K562 (cell line): ENCODE measurements at places on chromosomes 4 and X. TPM values are rescaled to one million over a fixed set of nuclear protein-coding genes. Genes with fewer than 3 reads are reported as not detected.

DNA sequence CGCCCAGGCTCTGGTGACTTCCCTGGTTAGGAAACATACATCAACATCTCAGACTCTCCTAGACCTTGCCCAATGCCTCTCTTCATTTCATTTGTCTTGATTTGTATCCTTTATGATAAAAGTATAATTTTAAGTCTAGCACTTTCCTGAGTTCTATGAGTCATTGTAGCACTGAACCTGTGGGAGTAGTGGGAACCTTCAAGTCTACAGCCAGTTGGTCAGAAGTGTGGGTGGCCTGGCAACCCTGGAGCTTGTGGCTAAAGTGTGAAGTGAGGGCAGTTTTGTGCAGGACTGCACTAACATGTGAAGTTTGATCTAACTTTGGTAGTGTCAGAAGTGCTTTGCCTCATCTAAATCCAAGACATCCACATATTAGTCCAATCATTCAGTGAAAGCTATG lies 259.3 kb upstream of the IGFBP7 start:
- no peaks in the 10 kb centered on the region for H3K36me3 ChIP-seq
- no peaks in the 10 kb centered on the region for H3K4me1 ChIP-seq
- H3K27me3 ChIP-seq = no peaks in the 10 kb centered on the region
- DNase-seq = no peak
- no peak overlapping the region for H3K4me3 ChIP-seq

- H3K4me1 ChIP-seq = no peaks in the 10 kb centered on the region
- H3K27ac ChIP-seq = no peak overlapping the region
These were observed 225.8 kb downstream of the FGF13 start for GRCh38 chrX:138485767-138486166.

DNA sequence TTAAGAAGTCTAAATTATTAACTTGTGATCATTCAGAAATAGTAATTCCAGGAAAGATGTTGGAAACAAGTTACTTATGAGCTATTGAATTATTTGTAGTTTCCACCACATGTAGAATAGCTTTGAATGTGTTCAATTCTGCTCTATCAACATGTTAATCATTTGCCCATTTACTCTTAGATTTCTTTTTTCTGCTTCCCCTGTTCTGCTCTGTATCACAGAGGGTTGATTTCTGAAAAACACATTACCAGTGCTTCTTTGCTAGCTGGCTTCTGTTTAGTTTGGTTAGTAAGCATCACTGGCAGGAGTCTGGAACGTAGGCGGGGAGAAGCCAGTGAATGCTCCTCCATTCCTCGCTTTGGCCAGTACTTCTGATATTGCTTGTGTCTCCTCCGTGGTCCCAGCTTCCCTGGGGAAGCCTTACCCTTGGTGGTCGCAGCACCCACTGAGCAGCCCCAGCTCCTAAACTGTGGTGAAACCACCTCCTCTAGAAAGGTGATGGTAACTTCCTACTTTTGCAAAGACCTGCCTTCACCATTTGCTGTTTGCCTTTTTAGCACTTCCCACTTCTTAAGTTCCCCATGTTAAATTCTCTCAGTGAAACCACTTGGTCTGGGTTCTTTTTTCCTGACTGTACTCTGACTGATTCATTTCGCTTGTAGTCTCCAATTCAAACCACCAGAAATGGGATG lies 40.3 kb upstream of the GALNT7 start:
- H3K4me1 ChIP-seq = peaks cover 28% of the 10 kb centered on the region
- no peak for DNase-seq
- no peak overlapping the region for H3K27ac ChIP-seq
- H3K27me3 ChIP-seq = no peaks in the 10 kb centered on the region
- no peaks in the 10 kb centered on the region for H3K36me3 ChIP-seq

- no peaks in the 10 kb centered on the region for H3K36me3 ChIP-seq
- no peak overlapping the region for H3K27ac ChIP-seq
These were observed 192.2 kb downstream of the COMMD8 start for GRCh38 chr4:47271291-47271690.

DNA sequence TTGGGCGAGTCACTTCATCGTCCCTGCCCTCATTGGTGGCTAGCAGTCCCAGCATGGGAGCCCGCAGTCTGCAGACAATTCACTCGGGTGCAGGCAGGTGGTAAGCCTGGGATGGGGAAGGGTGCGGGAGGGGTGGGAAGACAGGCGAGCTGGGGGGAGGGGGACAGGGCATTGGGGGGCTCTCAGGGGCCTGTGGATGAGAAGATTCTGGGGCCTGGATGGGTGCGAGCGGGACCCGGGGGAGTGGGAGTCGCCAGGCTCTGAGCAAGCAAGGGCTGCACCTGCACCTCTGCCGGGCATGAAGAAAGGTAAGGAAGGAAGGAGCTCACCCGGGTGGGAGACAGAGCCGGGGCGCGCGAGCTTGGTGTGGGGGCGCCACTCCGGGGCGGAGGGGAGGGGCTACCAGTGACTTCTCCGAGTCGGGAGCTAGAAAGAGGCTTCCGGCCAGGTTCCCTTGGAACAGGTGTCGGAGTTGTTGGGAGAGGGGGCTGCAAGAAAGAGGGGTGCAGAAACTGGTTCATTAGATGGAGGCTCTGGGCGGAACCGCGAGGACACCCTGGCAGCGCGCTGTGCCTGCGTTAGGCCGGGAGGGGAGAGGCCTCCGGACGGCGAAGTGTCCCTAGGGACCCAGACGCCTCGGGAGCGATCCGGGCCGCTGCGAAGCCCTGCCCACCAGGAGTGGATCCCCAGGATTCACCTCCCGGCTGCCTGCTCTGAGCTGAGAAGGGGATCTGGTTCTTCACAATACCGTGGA lies 103.4 kb upstream of the PDLIM3 start:
- H3K4me3 ChIP-seq = no peak overlapping the region
- no peak for DNase-seq
- H3K27ac ChIP-seq = no peak overlapping the region
- peaks cover 26% of the 10 kb centered on the region for H3K27me3 ChIP-seq
- H3K4me1 ChIP-seq = no peaks in the 10 kb centered on the region

- DNase-seq = no peak
- H3K4me1 ChIP-seq = no peaks in the 10 kb centered on the region
- H3K27ac ChIP-seq = no peak overlapping the region
- H3K36me3 ChIP-seq = no peaks in the 10 kb centered on the region
These were observed 247.8 kb upstream of the FAM47A start for GRCh38 chrX:34379891-34380290.

Gene MAGEA3
- 157 and 169 TPM in 2 replicates for total RNA-seq

- no peak for DNase-seq
- H3K4me1 ChIP-seq = no peaks in the 10 kb centered on the region; the same call in 2 of the 3 replicates
- no peaks in the 10 kb centered on the region for H3K36me3 ChIP-seq
- H3K4me3 ChIP-seq = no peak overlapping the region
- H3K27me3 ChIP-seq = no peaks in the 10 kb centered on the region
These were observed 3.8 kb upstream of the MAGEA8 start for GRCh38 chrX:149877157-149877556.

DNA sequence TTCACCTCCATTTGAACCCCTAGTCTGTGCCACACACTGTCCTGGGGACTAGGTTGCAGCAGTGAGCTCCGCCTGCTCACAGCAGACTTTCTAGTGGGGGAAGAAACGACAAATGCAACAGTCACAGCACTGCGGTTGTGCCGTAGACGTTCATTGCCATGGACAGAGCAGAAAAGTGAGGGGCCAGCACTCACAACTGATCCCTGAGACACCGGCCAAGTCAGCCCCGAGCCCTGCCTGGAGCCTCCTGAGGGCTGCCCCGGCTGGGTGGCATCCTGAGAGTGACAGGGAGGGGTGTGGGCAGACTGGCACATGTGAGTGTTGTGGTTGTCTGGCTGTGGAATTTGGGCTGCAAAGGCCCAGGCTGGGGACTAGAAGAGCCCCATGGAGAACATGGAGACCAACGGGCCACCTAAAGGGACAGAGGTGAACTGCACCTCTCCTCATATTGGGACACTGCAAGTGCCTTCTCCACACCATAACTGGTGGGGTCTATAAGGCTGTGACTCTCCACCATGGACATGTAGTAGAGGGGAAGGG lies 4.6 kb downstream of the DUSP9 start:
- H3K4me1 ChIP-seq = peaks cover 1% of the 10 kb centered on the region; the same call in 1 of the 3 replicates
- no peak overlapping the region for H3K4me3 ChIP-seq
- DNase-seq = no peak
- H3K27ac ChIP-seq = no peak overlapping the region

Gene HTRA3
- 0.16 TPM in 1 of 2 replicates, not detected in the other for total RNA-seq

GRCh38 chrX:127112726-127113125 lies 293.2 kb downstream of the PRR32 start:
- H3K36me3 ChIP-seq = no peaks in the 10 kb centered on the region
- H3K4me3 ChIP-seq = no peak overlapping the region
- no peaks in the 10 kb centered on the region for H3K27me3 ChIP-seq
- no peak for DNase-seq

- no peak overlapping the region for H3K4me3 ChIP-seq
- H3K27ac ChIP-seq = no peak overlapping the region
- H3K27me3 ChIP-seq = no peaks in the 10 kb centered on the region
- H3K36me3 ChIP-seq = no peaks in the 10 kb centered on the region
- H3K4me1 ChIP-seq = no peaks in the 10 kb centered on the region
- DNase-seq = no peak
These were observed 13.8 kb downstream of the SH3BGRL start for GRCh38 chrX:81215685-81216084.

- 0 out of 2 replicates have a peak overlapping the region, but pooled peaks have one; percentile 5 for H3K4me3 ChIP-seq
- no peaks in the 10 kb centered on the region for H3K36me3 ChIP-seq
- DNase-seq = no peak
These were observed 646 bp upstream of the SLC7A11 start for GRCh38 chr4:138242834-138243156.

- DNase-seq = peak; percentile 87
- H3K4me3 ChIP-seq = no peak overlapping the region
- H3K27me3 ChIP-seq = no peaks in the 10 kb centered on the region
- H3K4me1 ChIP-seq = peaks cover 41% of the 10 kb centered on the region
- no peak overlapping the region for H3K27ac ChIP-seq
These were observed 3.1 kb upstream of the GRPEL1 start for GRCh38 chr4:7070729-7071511.
